ENCODE measurements at places on chromosomes 7 and 10.
A peak's percentile ranks its signal among the peaks of the same experiment; 100 is the strongest.

DNA sequence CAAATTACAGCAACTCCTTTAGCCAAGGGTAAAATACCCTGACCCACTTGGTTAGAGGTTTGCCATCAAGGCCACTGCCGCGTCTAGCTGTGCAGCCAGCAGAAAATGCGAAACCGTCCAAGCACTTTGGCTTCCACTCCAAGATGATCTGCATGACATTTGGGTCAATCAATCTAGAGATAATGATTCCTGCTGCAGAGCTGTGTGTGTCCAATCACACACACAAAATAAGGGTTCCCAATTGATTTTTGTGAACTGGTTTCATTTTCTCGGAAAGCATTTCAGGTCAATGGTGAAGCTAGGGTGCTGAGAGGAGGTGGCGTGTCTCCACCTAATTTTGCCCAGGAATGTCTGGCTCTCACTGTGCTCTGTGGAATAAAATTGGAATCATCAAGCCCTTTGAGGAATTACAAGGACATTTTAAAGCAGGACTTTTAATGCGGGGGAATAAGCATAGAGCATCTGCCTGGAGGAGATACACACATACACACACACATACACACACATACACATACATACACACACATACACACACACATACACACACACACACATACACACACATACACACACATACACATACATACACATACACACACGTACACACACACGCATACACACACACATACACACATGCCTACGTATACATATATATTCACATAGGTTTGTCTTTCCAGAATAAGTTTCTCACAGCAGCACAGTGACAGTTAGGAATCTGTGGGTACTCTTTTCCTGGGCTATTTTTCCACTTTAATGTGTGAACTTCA is 59.5 kb downstream of the ACADSB start:
- DNase-seq: peak; percentile 18

DNA sequence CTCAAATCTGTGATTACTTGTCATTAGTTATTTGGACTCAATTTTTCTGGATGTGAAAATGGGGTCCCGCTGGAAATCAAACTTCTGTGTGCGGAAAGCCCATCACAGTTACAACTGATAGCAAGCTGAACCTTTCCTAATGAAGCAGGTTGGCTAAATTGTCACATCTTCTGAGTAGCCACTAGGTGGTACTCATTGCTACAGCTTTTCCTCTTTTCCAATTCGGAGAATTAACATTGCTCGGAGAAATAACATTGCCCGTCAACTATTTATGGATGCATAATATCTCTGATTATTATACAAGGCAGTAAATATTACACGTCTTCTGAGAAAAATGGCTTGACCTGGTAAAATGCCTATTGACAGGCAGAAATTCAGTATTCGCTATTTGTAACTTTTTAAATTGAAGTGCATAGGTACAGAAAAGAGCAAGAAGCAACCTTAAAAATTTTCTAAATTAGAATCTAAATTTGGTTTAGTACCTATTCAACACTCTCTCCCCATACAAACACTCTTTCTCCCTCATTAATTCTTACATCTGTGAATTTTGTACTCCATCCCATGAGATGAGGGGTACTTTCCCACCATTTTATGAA is 17.3 kb upstream of the BLOC1S2 start:
- DNase-seq: peak; percentile 13

GRCh38 chr7:50197549-50197948 is 104.5 kb upstream of the ZPBP start:
- no peak for DNase-seq

- DNase-seq: no peak
Measured at GRCh38 chr7:132865366-132866143, 216.3 kb downstream of the CHCHD3 start.

DNA sequence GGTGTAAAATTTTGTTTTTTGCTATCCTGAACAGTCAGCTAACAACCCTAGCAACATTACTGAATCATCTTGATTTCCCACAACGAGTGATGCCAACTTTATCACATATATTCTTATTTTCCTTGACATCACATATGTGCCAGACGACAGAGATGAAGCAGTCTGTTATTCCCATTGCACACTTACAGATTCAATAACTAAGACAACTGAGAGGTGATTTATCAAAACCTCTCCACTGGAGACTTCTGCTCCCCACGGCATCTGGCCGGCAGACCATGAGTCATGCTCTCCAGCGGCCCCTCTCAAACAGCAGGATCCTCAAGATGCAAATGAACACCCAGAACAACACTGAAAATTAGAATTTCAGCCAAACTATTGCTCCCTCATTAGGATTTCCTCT is 57.1 kb downstream of the AMPH start:
- DNase-seq: no peak

DNA sequence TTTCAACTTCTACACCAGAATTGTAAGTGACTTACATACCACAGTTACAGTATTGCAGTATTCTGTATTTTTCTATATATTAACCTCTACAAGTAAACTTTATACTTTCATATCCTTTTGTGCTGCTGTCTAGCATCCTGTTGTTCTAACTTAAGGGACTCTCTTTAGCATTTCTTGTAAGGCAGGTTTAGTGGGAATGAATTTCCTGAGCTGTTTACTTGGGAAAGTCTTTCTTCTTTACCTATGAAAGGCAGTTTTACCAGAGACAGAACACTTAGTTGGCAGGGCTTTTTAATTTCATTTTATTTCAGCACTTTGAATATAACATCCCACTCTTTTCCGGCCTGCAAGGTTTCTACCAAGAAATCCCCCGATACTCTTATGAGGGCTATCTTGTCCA is 75.8 kb upstream of the WAC start:
- no peak for DNase-seq

- no peak for DNase-seq
Measured at GRCh38 chr7:38878694-38879457, 30.1 kb downstream of the VPS41 start.

- no peak for DNase-seq
Measured at GRCh38 chr10:101425535-101425934, 71.6 kb downstream of the BTRC start.

DNA sequence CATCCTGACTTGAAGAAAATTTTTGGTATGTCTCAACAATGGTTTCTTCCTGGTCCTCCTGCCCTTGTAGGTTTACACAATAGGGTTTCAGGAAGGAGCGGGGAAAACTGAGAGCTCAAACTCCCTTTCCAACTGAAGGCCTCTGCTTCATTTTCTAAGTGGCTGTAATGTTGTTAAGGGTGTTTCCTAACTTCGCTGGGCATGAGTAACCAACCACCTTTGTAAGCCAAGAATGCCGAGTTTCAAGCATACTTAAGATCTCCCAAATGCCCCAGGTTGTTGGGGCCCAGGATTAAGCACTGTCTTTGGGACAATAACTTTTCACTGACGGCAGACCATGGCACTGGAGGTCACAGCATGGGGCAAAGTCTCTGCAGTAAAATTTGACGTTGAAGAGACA is 33.6 kb upstream of the DRGX start:
- no peak for DNase-seq

DNA sequence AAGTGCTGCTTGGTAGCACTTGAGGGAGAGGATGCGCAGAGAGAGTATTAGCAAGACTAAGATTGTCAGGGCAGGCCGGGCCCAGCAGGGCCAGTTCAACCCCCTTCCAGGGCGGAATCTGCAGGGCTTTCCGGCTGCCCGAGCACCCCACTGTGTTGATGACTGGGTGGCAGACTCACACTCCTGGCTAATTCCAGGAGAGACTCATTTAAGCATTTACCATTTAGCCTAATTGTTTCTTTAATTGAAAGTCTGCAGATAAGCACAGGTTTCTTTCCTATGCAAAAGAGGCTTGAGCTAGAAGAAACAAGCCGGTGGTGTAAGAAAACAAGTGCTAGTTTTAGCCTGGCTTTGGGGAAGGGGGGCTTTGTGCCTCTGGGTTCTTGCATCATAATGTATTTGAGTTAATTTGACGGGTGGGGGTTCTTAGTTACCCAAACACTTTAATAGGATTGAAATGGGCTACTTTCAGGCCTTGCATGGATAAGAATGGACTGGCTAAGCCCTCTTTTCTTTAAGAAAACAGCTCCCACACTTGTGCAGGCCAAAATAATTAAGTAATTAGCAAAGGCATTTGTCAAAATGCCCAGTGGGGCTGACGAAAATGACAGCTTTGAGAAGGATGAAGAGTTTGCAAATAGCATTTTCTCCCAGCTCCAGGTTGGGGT is 201.3 kb downstream of the MYOF start:
- peak; percentile 50 for DNase-seq

- DNase-seq: no peak
Measured at GRCh38 chr10:69732147-69732825, 69.4 kb upstream of the COL13A1 start.

DNA sequence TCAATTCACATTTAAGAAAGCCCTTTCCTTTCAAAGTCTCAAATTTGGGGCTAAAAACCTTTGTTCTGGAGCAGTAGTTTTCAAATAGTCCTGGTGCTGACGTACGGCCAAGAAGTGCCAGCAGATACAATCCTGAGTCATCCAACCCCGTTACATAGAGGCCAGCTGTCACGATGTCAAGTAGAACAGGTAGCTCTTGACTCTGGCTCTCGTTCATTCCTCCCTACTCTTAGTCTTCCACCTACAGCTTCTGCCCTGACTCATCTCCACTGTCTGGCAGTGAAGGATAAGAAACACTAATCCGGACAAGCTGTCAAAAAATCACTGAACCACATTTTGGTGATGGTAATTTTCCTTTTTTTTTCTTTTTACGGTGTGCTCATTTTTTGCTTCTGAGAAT is 132.4 kb upstream of the PTN start:
- no peak for DNase-seq

DNA sequence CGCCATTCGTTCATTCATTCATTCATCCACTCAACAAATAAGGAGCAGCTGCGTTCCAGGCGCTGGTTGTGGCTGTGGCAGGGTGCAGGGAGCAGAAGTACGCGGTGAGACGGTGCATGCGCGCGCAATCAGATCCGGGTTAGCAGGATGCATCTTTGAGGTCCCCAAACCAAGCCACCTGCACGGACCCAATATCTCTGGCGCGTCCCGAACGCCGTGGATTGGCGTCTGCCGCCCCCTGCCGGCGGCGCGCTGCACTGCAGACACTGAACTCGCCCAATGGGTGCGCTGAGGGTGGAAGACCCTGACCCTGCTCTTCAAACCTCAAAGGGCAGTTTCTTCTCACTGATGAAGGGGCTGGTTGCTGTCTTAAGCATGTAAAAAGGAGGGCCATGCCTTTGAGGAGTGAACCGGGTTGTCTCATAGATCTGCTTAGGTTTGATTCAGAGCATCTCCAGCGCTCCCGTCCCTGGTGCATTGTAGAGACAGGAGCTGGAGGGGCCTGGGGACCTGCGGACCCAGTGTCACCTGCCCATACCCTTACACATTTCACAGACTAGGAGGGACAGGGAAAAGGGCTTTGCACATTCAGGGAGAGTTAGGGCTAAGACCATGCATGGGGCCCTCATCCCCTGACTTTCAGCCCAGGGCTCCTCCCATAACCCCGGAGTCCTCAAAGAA is 102.5 kb downstream of the RAMP3 start:
- peak; percentile 85 for DNase-seq

DNA sequence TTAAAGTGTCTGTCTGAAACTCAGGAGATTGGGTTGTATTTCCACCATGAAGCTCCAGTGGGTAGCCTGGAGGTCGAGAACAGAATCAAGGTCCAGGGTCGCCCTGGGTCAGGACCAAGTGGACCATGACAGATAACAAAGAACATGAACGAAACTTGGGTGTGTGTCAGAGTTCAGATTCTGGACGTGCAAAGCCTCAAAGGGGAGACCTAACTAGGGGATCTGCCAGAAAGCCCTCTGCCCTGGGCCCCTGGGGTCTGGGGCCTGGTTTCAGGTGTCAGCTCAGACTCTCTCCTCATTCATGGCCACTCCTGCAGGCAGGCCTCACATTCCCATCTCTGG is 1.6 kb downstream of the RASSF4 start:
- DNase-seq: no peak

DNA sequence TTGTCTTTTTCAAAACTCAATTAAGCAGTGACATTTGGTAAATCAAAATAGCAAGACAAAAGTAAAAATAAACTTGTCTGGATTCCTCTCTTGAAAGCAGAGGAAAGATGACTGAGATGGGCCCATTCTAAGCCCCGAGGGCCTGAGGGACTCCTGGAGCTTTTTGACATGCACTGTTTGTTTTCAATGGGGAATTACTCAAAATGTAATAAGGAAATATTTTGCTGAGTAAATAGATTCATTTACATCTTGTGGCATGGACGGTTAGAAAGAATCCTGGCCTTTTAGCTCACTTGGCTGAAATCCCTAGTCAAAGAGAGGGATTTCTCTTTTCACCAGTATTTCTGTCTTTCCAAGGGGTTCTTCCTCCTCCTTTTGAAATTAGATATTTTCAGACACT is 108.0 kb downstream of the MKX start:
- DNase-seq: no peak

DNA sequence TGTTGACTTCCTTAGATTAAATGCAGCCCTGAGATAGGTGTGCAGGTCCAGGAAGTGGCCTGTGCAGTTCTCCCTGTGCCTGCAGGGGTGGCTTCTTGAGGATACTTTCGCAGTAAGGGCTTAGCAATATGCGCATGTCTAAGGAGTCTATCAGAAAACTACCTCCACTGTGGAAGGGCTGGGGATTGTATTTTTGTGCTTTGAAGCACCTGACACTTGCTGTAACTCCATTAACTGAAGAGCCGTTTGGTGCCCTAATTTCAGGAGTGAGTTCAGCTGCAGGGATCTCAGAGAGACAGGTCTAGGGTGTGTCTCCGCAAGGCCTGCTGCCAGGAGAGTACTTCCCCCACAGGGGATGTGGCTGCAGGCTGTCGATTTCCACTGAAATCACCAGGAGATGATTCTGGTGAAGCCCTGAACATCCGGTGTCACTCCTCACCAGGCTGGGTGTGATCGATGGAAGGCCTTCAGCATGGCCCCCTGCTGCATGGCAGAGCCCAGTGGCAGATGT is 35.5 kb downstream of the IKZF1 start:
- DNase-seq: no peak

DNA sequence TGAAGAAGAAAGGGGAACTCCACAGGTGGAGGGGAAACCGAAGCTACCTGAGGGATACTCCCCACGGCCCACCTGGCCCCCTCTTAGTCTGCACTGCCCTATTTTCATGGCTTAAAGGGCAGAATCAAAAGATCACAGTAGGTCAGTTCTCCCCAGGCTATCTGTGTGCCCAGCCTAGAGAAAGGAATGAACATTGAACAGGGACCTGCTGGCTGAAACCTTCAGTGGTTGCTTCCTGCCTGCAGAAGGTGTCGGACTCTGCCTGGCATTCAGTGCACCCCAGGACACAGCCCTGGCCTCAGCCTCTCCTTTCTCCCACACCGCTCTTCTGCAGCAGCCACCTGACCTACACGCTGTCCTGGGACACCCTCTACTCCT is 74.5 kb downstream of the PRKAG2 start:
- DNase-seq: no peak
